ENCODE measurements at places on chromosomes 6 and 20.

DNA sequence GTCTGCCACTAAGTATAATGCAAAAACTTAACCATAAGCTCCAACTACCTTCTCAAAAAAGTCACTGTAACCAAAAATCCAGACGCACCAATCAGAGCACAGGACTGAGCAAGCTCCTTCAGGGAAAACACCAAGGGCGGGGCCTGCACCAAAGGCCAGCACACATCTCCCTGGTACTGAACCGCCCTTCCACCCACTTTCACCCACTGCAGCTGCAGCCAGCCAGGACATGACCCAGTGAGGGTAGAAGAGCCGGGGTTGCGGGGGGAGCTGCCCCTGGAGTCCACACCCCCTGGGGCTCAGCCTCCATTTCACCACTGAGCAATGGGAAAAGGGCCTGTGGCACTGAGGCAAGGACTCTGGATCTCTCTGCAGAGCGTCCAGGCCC is 54.3 kb downstream of the TAF4 start:
- DNase-seq: no peak

GRCh38 chr20:10927936-10928840 is 254.4 kb upstream of the JAG1 start:
- DNase-seq: no peak

DNA sequence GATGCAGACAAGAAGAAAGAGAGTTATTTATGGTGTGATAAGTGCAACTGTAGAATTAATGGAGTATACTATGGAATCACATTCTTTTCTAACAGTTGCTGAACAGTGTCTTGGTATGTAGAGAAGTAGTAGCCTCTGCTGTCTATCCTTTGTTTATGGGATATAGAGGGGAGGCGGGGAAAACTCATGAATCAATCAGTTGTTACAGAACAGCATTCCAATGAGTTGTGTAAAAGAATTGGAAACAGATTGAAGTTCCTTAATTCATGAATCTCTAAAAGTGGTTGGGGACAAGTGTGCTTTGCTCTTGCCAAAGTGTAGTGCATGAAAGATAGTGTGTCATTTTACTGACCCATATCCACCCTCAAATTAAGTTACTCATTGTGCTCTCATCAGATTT is 77.7 kb downstream of the FLRT3 start:
- no peak for DNase-seq

- no peak for DNase-seq
Observed at GRCh38 chr6:101344885-101345284, 48.6 kb upstream of the GRIK2 start.

DNA sequence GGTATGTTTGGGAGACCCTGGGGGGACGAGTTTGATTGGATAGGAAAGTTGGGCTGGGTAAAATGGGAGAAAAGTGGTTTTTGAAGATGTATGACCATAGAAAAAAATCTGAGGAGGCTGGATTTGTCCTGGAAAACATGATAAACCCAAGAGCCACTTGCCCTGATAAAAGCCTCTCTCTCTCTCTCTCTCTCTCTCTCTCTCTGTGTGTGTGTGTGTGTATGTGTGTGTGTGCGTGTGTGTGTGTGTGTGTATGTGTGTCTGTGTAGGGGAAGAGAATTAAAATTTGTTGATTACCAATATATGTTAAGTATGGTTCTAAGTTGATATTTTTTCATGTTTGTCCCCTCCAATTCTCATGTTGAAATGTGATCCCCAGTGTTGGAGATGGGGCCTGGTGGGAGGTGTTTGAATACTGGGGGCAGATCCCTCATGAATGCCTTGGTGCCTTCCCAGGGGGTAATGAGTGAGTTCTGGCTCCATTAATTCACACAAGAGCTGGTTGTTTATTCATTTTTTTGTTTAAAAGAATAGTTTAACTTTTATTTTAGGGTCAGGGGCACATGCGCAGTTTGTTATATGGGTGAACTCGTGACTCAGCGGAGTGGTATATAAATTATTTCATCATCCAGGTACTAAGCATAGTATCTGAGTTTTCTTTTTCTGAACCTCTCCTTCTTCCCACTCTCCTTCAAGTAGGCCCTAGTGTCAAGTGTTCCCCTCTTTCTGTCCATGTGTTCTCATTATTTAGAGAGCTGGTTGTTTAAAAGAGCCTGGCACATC is 208.8 kb downstream of the TFAP2B start:
- DNase-seq: no peak

GRCh38 chr6:12751694-12752325 is 35.2 kb downstream of the PHACTR1 start:
- DNase-seq: no peak

DNA sequence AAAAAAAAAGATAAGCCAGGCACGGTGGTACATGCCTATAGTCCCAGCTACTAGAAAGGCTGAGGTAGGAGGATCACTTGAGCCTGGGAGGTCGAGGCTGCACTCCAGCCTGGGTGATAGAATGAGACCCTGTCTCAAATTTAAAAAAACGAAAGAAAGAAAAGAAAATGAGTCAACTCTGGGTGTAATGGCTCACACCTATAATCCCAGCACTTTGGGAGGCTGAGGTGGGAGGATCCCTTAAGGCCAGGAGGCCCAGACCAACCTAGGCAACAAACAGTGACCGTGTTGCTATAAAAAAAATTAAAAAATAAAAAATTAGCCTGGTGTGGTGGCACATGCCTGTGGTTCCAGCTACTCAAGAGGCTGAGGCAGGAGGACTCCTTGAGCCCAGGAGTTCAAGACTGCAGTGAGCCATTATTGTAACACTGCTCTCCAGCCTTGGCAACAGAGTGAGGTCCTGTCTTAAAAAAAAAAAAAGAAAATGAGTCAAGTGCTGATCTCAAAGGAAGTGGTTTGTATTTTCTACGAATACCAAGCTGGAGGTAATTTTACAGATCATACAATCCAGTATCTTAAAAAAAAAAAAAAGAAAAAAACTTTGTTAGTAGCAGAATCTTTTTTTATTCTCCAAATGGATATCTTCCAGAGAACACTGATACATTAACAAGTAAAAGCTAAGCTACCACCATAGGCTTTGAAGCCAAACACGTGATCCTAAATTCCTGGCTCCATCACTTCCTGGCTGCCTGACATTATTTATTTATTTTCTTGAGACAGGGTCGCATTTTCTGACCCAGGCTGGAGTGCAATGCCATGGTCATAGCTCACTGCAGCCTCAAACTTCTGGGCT is 5.7 kb downstream of the COMMD7 start:
- no peak for DNase-seq

DNA sequence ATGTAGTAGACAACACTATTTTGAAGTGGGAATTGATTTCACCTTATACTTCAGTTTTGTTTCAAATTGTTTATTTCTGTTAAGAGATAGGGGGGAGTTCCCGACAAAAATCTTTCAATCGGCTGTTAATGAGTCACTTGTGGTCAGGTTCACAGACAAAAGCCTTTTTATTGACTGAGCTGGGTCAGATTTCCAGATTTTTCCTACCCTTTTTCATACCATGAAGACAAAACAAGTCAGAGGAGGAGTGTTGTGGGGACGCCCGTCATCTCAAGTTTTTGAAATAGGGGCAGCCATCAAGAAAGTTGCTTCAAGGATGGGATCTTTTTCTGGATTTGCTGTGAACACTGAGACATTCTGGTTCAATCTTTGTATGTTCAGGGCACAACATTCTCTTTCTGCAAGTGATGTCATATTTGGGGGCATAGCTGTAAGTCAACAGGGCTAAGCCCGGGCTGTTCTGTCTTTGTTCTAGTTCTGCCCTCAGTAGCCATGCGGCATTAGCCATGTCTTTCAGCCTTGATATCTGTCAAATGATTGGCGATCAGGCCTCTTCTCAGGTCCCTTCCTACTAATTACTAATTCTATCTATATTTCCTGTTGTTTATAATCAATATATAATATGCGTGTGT is 496.0 kb upstream of the MARCKS start:
- no peak for DNase-seq

GRCh38 chr6:64255000-64255399 is 619.4 kb downstream of the PHF3 start:
- no peak for DNase-seq

- no peak for DNase-seq
Observed at GRCh38 chr6:168291450-168291849, 28.1 kb downstream of the DACT2 start.

GRCh38 chr6:93008375-93008774 is 411.0 kb downstream of the EPHA7 start:
- no peak for DNase-seq

DNA sequence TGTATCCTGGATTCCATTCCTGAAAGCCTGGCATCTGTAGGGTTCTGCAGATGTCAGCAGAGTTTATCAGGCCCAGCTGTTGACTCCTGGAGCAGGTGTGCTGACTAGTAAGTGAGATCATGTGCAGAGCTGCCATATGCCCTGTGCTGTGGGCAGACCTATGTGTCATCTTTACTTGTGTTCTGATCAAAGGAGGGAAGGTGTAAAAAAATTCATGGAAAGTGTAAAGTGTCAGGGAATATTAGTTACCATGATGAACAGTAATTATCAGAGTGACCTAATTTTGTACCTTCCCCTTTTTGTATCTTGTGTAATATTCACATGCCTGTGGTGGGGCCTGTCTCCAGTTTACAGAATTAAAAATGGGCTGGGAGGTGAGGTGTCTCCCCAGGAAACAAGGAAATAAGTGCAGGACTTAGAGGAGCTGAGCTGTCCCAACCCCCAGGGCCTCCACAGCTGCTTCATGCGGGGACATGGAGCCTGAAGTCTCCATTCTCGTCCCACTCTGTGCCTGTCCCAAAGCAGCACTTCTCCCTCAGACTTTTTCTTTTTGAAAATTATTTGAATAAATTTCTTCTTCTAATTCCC is 148.2 kb upstream of the GGTLC1 start:
- DNase-seq: no peak

- DNase-seq: no peak
Observed at GRCh38 chr20:57475388-57476083, 49.4 kb downstream of the CTCFL start.

GRCh38 chr20:32336918-32337347 is 21.2 kb upstream of the ASXL1 start:
- DNase-seq: no peak

- DNase-seq: no peak
Observed at GRCh38 chr6:150363733-150364132, 5.1 kb upstream of the IYD start.

DNA sequence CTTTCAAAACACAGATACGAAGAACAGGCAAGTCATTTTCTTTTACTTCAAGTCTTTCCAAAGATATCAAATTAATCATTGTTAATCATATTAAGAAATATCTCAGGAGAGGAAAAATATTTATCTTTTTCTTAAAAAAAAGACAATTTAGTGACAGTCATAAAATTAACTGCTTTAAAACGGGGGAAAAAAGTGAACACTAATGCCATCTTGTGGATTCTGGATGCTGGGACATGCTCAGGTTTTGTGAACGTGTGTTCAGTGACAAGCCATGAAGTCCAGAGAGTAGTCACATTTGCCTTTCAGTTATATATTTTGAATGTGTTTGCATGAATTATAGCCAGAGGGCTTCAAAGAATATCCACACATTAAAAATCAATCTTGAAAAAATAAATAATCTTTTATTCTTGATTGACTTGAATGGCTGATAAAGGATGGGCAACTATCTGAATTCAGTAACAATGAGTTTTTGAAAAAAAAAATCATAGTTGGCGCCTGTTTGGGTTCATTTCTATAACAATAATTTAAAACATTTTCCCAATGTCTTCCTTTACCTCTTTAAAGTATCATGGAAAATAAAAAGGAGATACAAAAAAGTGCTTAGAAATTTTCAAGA is 74.7 kb upstream of the NOX3 start:
- no peak for DNase-seq

- DNase-seq: no peak
Observed at GRCh38 chr20:4555188-4555890, 166.4 kb upstream of the PRND start.

- no peak for DNase-seq
Observed at GRCh38 chr6:164216839-164217238, 802.3 kb downstream of the QKI start.

- DNase-seq: no peak
Observed at GRCh38 chr6:169101036-169101805, 152.4 kb downstream of the THBS2 start.

DNA sequence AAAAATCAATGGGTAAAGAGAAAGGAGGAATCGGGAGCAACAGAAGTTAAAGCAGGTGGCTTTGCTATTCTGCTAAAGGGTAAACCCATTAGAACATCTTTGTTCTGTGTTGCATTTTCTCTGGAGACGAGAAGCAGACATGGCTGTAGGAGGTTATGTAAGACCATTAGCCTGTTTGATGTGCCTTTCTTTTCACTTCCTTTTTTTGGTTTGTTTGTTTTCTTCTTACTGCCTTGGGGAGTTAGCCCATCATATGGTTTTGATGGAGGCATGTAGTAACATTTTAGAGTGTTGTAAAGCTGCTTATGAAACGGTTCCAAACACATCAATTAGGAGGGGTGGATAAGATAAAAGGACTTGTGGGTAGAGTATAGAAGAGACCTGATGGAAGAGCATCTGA is 131.0 kb downstream of the DOK5 start:
- no peak for DNase-seq

GRCh38 chr6:28373925-28374324 is 24.2 kb downstream of the ZKSCAN3 start:
- DNase-seq: no peak

DNA sequence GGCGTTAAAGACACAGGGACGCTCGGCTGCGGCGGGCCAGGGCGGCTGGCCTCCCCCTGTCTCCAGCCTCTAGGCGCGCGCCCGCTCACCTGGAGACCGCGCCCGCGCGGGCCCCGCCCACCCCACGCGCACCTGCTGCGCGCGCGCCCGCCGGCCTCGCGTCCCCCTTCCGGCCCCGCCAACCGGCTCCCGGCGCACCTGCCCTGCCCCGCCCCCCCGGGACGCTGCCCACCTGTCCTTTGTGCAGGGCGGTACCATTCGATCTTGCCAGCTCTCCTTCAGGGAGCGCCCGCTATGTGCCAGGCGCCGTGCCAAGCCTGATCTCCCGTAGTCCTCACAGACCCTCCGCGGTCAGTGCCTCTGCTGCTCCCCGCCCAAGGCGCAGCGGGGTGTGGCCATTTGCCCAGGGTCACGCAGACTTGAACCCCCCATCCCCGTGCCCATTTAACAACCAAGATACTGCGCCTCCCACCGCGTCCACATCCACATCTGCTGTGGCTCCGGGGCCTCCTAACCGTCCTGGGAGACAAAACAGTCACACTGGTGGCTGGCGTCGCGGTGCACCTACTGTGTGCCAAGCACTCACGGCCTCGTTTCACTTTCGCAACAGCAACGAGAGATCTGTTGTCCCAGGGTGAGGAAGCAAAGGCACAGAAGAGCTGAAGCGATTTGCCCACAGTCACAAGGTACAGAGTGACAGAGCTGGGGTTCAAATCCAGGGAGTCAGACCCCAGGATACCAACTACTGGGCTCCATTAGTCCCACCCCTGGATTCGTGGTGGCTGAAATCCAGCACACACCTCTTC is 48.1 kb downstream of the NOL4L start:
- DNase-seq: no peak

DNA sequence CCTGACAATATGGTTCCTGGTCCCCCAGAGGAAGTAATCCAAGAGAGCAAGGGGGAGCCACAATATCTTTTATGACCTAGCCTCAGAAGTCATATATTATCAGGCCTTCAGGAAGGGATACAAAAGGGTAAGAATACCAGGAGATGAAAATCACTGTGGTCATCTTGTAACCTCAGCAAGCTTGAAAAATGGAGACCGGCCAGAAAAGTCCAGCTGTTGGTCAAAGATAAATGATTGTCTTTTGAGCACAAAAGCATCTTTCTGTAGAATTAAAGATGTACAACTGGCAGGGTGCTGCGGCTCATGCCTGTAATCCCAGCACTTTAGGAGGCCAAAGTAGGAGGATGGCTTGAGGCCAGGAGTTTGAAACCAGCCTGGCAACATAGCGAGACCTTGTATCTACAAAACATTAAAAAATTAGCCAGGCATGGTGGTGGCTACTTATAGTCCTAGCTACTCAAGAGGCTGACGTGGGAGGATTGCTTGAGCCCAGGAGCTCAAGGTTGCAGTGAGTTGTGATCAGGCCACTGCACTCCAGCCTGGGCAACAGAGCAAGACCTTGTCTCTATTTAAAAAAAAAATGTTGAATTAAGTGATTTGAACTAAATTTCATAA is 118.0 kb upstream of the MARCKS start:
- DNase-seq: no peak
